ENCODE measurements at places on chromosomes 5 and 9. TPM values are rescaled to one million over a fixed set of nuclear protein-coding genes. Genes with fewer than 3 reads are reported as not detected.

The NDUFA8 gene
- 57.9 TPM for polyA plus RNA-seq

GRCh38 chr9:135888766-135889394 is 18.5 kb downstream of the CAMSAP1 start:
- no peak for DNase-seq

The CARTPT gene
- not detected for polyA plus RNA-seq

The TMEM232 gene
- polyA plus RNA-seq, result 1.1 TPM

The TLX3 gene
- polyA plus RNA-seq, result not detected

DNA sequence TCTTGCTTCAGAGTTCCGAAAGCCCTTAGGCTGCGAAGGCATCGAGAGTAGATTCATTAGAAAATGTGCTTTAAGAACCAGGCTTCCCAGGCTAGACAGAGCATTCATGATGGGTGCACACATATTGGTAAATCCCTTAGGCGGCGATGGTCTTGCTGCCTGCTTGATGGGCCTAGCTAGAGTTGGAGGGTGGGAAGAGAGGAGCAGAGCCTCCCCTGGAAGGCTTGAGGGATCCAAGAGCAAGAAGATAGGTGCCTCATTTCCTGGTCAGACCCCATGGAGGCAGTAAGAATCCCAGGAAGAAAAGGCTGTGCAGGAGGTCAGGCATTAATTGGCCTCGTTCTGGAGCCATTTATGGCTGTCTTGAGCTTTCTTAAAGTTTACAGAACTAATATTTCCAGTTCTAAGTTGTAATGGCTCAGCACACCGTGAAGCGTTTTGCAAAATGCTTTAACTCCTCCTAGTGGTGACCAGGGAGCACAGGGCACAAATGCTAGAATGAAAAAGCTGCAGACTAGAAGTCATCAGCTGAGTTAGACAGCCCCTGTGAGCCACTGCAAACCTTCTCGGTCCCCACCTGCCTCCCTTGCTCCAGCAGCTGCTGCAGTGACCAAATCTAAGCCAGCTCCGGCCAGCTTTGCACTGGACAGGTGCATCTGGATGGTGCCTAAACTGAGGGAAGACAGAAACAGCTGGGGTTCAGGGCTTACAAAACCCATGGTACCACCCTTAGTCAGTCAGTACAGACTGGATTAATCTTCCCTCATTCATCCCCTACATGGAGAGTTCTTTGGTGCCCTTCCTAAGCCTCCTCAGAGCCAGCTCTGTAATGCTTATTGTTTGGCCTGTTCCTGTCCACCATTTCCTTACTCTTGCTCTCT is 14.7 kb downstream of the SLC45A2 start:
- peak; percentile 43 for DNase-seq

The UBQLN1 gene
- not detected for polyA plus RNA-seq

The LRRC14B gene
- polyA plus RNA-seq, result 26.6 TPM

GRCh38 chr9:23081377-23081776 is 634.8 kb downstream of the DMRTA1 start:
- no peak for DNase-seq

The PCDHA12 gene
- polyA plus RNA-seq, result not detected

DNA sequence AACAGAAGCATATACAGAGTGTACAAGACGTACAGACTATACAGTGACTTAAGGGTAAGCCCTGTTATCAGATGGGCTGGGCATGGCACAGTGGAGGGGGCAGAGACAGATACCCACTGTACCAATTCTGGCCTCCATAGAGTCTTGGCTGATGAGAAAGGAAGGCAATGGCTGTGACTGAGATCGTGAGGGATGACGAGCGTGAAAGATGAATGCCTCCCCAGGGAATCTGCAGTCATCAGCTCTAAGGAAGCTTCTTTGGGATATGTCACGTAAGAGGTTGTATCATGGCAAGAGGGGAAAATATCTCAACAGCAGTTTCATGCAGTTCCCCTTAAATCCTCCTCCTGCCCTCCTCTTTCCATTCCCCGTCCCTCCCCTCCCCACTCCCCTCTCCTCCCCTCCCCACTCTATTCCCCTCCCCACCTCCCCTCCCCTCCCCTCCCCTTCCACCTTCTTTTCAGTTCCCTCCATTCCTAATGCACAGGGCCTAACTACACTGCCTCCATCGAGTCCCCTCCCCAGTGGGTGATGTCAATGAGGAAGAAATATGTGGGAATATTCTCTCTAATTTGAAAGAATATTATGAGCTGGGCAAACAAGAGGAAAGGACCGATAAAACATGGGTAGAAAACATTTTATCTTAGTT is 226.4 kb upstream of the DAP start:
- DNase-seq, result no peak

DNA sequence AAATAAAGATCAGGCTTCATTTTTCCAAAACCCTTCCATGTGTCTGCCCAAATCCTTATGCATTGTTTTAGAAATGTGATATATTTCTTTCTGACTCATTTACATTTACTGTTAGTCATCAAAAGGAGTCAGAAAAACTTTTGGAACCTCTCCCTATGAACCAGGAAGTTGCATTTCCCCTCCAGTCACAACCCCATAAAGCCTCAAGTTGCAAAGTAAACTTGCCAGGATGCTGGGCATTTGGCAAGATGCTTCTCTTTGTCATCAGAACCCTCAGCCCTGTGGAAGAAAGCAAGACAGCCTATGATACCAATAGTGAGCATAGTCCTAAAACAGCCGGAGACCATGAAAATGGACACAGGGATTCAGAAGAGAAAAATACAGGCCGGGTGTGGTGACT is 84.2 kb downstream of the MUSK start:
- no peak for DNase-seq

GRCh38 chr5:113713051-113713450 is 199.6 kb downstream of the YTHDC2 start:
- DNase-seq, result no peak

DNA sequence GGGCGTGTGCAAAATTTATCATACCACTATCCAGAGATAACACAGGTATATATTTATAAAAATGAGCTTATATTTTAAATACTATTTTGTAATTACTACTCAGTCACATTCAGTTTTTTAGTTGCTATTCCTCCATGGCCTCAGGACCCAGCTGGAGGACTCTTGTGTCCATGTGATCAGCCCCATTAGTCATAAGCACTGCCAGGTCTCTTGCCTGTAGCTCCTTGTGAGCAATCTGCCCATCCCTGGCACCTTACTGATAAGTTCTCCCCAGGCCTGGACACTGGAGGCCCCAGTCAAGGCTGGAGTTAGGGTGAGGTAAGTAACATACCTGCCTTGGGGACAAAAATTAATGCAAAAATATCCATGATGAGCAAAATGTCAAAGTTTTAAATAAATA is 29.5 kb upstream of the ADRB2 start:
- DNase-seq, result no peak

The PLPP7 gene
- polyA plus RNA-seq, result 29.8 TPM

DNA sequence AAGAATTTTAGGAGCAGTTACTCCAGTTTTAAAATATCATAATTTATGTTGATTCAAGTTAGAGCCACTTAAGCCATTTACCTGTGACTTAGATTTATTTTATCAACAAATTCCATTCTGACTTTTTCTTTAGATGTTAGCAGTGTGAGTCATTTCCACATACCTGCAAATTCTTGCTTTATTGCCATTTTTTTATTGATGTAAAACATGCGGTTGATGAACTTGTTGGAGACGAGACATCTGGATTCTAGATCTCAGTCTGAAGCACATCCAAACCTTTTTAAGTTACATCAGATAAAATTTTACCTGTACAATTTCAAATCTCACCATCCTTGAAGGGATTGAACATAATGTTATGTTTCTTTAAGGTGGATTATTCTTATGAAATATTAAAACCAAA is 240.9 kb downstream of the IRX1 start:
- no peak for DNase-seq

GRCh38 chr5:95778713-95779436 is 43.7 kb downstream of the GLRX start:
- no peak for DNase-seq

Measured in muscle of arm (tissue), 14 donors.